ENCODE measurements at places on chromosomes 16 and 17.

- no peak for DNase-seq
Observed at GRCh38 chr16:47144559-47144877, 773 bp upstream of the NETO2 start.

DNA sequence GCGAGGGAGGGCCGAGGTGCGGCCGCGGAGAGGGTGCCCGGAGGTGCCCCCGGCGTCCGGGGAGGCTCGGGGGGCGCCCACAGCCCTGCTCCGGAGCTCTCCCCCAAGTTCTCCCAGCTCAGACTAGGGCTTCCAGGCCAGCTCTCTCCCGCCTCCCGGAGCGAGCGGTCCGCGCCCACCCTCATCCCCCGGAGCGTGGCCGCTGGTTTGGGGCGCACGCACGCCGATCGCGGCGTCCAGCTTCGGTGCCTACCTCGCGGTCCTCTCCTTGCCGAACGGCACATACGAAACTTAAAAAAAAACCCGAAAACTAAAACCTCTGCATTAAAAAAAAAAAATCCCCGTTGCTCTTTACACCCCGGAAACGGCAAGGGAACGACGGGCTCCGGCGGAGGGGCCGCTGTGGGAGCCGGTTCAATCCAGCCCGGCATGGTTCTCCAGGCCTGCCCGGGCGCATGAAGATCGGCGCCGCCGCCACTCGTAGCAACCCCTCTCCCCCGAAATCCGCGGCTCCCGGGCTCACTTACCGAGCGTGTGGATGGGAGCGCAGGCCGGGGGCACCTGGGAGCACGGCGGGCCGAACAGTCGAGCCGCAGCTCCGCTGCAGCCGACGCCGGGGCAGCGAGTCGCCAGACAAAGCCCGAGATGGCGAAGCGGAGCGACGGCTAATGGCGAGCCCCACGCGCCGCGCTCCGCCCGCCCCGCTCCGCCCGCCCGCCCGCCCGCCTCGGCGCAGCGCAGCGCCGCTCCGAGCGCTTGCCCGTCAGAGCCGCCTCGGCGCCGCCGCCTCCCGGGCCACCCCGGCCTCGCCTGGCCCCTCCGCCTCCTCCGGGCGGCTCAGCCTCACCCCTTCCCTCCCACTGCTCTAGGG is 973 bp upstream of the UBTF start:
- DNase-seq, result peak; percentile 72

DNA sequence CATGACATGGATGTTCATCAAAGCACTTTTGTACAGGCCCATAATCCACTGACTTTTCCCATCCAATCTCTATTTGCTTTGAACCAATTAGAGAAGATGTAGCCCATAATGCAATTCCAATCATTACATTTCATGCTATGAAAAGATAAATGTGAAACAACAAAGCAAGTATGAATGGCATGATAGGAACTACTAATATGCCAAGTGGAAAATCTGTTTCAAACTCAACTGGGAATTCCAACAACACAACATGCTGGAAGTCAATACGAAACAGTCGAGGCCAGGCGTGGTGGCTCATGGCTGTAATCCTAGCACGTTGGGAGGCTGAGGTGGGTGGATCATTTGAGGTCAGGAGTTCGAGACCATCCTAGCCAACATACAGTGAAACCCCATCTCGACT is 39.6 kb upstream of the TMEM97 start:
- DNase-seq, result no peak

DNA sequence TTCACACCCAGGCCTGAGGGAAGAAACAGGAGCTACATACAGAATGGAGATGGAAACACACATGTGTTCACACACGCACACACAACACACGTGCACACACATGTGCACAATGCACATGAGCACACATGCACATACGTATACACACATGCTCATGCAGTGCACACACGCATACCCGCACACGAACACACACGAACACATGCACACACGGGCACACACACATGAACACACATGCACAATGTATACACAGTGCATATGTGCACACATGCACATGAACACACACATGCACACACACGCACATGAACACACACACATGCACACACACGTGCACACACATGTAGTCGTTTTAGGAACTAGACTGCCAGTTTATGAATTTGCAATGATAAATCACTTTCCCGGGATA is 49.3 kb upstream of the CDR2 start:
- DNase-seq, result no peak

DNA sequence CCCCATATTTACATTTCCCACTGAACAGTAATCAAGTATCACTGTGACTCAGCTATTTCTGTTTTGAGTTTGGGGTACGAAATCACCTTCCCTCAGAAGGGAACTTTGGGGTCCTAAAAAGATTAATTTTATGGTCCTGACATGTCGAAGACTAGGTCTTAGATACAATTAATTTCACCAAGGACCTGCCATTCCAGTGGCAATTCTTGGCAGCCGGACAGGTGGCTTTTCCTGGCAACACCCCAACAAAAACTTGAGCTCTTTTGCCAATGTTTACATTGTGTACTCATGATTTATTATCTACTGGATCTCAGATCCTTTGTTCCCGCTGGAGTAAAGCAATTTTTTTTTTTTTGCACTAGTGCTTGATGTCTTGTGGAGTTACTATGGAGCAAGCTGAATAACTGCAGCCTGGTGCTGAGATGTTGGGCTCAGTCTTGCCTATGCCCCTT is 14.4 kb downstream of the SLFN5 start:
- no peak for DNase-seq

- no peak for DNase-seq
Observed at GRCh38 chr16:64346080-64346479, 775.8 kb downstream of the CDH11 start.

DNA sequence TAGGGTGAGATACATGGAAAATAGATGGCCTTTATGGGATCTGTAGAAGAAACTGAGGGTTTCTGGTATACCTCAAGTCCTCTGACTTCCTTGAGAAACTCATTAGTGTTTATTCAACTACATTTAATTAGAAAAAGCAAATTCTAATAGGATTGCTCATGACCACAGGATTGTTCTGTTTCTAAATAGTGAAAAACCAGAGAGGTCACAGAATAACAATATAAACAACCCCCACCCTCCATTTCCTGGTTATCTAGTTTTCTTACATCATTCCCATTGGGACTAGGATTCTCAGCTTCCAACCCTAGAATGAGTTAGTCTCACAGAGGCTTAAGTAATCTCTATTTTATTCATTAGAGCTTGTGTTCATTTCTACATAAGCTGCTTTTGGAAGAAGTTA is 30.0 kb downstream of the SF3B3 start:
- no peak for DNase-seq

DNA sequence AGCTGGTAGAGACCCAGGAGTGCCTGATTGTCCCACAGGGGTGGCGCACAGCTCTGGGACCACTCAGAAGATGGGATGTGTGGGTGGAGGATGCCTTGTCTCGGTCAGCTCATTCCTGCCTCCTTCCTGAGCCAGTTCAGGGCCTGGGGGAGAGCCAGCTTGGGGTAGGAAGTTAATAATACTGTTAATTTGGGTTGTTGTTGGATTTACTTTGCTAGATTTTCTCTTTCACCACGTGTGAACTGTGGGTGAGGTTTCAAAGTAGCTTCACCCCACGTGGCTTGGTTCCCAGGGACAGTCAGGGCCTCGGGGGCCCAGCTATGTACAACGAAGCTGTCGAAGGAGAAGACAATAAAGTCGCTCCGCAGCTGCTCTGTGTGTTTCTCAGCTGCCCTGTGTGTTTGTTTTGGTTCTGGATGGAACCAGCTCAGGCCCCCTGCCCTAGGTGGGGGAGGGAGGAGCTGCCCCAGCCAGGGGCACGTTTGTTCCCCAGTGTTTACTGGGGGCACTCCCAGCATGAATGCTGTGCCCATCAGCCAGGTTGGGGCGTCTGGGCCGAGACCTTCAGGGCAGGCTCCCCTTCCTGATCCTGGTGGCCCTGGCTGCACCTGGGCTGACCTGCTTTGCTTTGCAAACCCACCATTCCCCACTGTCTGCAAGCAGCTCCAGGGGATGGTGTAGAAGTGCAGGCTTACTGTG is 2.3 kb downstream of the NUDT16L1 start:
- DNase-seq, result no peak

DNA sequence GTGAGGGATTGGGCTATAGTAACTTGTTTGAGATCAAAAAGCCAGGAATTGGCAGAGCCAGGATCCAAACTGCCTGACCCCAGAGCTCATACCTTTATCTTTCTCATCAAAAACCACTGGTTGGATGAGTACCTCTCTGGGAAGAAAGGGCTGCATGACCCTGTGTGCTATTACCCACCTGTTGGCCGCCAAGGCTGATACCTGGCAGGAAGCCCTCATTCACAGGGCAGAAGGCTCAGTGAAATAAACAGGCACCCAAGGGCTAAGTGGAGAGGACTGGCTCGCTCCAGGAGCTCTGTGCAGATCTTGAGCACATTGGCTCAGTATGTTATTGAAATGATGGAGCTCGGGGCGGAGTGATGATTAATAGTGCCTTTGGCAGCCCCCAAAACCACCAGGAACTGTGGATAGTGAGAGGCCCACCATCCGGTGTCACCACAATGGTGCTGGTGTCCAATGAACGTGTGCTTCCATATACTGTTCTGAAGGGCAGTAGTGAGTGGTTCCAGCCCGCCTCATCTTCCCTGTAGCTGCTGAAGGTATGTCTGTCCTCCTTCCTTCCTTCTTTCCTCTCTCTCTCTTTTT is 197.6 kb downstream of the MSI2 start:
- no peak for DNase-seq

DNA sequence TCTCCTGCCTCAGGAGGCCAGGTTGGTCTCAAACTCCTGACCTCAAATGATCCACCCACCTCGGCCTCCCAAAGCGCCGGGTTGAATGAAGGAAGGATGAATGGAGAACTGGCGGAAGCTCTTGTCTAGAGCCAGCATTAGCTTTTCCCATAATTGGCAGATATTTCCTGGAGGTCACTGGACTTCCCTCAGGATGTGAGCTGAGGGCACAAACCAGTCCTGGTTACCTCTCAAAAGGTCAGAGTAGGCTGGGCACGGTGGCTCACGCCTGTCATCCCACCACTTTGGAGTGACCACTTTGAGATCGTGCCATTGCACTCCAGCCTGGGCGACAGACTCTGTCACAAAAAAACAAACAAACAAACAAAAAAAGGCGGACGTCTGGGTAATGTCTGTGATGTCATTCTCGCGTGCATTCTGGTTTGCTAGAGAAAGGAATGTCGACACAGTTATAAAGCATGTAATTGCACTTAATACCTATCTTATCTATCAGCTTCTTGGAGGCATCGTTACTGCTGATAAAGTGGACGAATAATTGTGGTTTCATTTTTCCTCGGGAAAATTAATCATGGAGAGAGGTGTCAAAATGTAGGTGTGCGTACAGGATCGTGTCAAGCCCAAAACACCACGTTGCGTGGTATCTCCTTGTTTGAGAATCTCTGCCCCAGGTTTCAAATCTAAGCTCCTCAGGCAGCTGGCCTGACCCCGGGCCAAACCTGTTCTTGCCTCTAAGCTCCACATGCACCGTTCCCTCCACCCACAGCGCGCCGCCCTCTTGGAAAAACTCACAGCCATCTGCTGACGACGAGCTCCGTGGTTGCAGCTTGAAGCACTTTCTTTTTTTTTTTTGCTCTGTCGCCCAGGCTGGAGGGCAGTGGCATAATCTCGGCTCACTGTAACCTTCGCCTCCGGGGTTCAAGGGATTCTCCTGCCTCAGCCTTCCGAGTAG is 6.4 kb upstream of the CRK start:
- no peak for DNase-seq

GRCh38 chr17:691423-691822 is 23.2 kb downstream of the VPS53 start:
- no peak for DNase-seq

- DNase-seq, result peak; percentile 79
Observed at GRCh38 chr16:86508028-86508946, 2.0 kb upstream of the FOXF1 start.

- no peak for DNase-seq
Observed at GRCh38 chr16:81165411-81166097, 69.4 kb upstream of the GCSH start.

DNA sequence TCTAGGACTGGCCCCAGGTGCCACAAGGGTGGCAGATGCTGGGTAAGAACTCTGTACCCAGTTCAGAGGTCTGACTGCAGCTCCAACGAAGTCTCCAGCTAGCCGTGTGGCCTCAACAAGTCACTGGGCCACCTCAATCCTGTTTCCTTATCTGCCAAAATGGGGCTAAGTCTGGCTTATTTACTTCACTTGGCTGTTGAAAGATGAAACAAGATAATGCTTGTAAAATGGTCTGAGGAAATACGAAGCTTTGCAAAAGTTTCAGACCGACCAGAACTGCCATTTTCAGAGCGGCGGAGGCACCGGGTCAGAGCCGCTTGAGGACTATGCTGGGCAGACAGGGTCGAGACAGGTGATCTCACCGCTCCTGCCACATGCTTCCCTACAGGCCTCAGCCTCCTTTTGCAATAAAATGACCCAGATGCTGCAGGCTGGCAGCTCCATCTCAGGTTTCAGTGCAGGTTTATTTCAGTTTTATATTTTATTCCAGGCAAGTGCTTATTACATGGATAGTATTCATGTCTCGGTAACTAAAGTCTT is 17.2 kb downstream of the MNT start:
- no peak for DNase-seq

DNA sequence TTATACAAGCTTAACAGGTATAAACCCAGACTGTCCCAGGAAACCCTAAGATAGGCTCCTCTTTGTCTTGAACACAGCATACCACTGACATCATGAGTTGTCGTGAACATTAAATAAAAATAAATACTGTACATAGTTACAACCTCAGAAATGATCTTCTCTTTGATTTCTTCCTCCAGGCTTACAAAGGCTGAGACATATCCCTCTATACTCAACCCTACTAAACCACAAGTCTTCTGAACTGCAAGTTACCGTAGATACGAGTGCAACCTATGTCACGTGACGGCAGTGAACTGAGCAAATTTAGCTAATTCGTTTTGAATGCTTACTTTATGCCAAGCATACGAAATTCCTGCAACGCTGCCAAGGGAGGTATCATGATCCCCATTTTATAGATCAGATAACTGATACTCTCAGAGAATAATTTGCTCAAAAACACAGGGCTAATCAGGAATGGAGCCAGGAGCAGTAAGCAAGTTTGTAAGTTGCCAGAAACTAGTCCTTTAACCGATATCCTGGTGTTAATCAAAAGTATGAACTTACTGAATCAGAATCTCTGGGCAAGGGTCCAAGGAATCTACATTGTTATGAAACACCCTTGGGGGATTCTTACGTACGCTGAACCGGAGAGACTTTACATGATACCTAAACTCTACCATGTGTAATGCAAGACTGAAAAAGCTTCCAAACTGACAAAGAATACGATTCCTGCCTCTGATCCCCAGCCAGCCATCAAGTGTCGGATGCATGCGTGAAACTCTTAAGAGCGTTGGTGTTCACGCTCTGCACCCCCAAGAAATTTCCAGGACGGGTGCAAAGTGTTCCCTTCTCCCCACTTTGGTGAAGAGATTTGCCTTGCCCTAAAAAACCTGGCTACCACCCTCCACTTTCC is 106.2 kb downstream of the XYLT1 start:
- DNase-seq, result no peak
